ENCODE measurements at places on chromosomes 6 and 20.

- DNase-seq, result no peak
Measured at GRCh38 chr20:45935416-45936046, 1.0 kb downstream of the PCIF1 start.

DNA sequence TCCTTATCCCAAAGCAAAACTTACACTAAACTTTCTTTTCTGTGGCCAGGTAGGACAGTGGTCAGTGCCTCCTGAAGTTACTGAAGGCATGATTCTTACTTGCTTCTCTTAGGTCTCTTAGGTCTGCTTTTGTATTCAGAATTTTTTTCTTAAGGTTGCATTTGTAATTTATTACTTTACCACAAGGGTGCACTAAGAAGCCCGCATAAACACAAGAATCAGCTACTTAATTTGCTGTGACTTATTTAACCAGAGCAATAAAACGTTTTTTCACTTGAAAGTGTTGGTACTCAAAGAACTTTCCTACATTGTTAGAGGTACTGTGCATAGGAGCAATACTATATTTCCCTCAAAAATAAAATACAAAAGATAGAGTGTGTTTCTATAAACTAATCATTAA, 75.4 kb upstream of the LAMA2 start:
- DNase-seq, result no peak

DNA sequence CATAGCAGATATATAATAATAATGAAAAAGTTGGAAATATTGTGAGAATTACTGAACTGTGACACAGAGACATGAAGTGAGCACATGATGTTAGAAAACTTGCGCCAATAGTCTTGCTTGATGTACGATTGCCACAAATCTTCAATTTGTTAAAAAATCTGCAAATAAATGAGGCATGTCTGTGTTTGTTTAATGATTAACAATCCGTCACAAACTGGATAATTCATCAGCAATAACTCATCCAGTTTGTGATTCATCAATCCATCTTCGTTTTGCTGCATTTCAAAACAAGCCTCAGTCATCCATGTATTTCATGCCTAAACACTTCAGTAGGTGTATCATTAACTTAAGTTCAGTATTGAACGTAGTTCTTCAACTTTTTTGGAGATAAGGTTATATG, 25.5 kb upstream of the SMIM26 start:
- DNase-seq, result no peak

GRCh38 chr20:6028818-6029217, 25.0 kb downstream of the LRRN4 start:
- no peak for DNase-seq

DNA sequence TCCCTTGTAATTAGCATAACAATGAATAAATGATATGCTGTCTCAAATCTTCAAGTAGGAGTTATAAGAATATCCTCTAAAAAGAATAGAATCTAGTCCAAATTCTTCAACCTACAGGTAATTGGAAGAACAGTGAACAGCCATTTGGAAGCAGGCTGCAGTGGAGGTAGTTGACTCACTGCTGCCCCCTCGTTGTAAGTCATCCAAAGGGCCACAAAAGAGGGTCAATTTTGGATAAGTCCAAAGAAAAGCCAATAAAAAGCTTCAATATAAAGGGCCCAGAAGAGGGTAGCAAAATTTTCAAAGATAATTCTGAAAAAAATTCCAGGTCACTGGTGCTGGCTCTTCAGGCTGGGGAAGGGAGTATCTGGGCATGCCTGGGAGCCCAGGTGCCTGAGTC, 60.8 kb upstream of the SSTR4 start:
- DNase-seq, result peak; percentile 26

DNA sequence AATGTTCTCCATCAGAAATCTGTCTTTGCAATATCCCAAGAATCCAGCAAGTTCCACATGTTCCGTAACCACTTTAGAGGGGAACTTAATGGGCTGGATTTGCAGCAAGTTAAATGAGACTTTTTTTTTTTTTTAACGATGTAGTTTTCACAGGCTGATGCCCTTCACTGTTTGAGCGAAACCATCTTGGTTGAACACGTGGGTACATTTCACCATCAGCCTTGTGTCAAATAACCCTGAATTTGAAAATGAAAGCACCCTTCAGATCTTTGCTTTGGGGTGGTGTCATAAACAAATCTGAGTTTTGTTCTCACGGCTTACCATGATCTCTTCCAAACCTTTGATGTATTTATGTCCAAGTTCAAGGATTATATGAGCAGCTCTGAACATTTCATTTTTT, 73.7 kb upstream of the EXOC2 start:
- no peak for DNase-seq

GRCh38 chr6:117918454-117918853, 11.4 kb downstream of the SLC35F1 start:
- peak; percentile 40 for DNase-seq

DNA sequence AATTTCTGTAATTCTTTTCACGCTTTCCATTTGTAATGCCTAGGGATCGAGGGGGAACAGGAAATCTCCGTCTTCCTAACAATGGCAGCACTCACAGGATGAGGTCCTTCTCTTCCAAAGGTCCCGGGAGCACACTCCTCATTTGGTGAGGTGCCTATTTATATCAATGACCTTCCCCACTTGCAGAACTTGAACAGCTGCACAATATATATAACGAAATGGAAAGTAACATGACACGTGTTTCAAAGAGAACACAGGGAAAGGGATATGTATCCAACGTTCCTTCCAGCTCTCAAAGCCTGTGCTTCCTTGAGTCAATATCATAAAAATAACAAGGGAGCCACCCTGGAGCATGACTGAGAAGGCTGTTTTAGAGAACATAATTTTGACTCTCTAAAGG, 78.6 kb upstream of the RBM24 start:
- DNase-seq, result no peak

DNA sequence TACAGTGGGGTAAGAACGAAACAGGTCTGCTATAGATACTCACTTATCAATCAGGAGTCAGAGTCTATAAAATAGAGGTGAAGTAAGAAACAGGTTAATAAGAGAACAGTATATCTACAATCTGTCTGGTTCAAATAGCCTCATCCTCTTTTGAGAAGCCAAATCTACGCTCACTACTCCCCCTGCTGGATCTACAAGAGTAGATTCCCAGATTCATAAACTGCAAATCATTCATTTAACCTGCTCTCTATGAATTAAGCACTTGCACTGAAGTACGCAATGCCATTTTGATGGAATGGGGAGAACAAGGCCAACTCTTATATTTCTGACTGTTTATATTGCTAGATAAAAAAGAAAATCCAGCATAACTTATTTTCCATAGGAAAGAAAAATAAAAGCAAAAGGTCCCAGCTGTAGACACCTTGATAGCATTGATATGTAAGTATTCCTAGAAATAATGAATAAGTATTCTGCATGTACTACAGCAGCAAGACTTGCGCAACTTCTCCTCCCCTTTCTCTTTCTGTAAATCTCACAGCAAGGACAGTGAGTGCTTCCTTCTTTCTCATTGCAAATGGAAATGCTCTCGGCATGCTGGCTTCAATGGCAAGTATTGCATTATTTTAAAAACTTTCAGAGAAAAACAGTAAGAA, 92.3 kb downstream of the RFX6 start:
- DNase-seq, result peak; percentile 31

DNA sequence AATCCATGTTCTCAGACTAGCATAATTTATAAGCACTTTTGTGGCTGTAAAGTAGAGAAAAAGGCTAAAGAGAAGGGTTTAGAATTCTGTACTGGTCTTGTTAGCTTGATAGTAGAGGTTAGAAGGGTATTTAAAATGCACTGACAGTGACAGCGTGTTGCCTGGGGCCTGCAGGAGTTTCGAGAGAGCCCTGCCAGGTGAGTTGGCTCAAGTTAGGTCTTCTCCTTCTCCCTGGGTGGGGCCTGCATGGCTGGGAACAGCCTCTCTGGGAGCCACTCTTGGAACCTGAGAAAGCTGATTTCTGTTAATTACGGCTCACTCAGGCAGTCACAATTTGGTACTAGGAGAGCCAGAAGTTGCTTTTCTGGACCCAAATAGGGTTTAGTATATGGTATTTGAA, 103.7 kb downstream of the ARID1B start:
- no peak for DNase-seq

DNA sequence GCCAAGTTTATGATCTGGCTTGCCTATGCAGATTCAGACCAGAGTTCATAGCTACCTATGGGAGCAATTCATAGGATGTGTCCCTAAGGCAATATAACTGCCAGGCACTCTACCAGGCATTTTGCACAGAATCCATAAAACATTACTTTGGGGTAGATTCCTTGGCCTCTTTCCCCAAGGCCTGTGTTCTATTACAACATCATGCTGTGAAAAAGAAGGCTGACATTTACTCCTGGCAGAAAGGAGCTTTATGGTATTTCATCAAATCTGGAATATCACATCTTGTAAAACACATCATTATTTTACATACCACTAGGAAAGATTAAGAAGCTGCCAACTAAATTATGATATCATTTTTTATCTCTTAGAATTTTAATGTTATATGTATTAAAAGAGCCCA, 287.0 kb upstream of the MARCKS start:
- DNase-seq, result no peak

GRCh38 chr6:39256294-39256940, 27.1 kb upstream of the KCNK5 start:
- DNase-seq, result no peak

DNA sequence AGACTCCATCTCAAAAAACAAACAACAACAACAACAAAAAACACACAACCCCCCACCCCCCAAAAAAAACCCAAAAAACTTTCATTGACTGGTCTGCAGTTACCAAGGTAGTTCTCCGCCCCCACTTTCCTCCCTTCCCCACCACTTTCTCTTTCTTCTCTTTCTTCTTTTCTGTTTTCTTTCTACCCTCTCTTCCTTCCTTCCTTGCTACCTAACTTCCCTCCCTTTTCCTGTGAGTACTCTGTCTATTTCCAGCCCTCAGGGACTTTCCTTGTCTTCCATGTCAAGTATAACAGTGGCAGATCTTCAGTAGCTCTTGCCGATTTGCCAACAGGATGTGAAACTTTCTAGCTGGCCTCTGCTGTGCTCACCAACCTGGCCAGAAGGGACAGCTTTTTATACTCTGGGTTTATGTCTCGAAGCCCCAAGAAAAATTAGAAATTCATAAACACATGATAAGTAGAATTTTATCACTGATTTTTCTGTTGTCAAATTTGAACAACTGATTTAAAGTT, 399.5 kb downstream of the QKI start:
- no peak for DNase-seq

DNA sequence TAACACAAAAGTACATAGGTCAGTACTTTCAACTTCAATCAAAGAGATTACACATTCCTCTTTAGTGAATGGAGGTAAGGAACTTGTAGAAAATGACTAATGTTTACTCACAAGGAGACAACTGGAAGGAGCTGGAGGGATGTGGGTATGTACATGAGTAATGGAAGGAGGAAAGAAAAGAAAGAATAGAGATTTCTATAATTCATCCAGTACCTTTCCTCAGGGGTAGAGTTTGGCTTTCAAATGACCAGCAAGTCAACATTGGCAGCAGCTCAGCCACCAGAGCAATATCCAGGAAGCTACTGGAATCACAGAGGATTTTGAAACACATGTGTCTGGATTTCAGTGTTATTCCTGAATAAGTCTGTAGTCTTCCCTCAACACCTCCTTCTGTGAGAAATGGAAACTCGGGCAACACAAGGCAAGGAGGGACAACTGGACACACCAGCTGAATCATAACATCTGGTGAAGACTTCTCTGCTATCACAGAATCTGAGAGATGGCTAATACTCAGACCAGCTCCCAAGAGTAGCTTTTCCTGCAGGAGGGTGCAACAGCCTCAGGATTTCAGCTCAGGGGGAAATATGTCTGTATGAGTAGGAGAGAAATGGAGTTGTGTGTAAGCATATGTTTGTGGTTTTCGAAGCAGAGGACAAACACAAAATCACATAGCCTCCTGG, 98.8 kb downstream of the HAO1 start:
- no peak for DNase-seq

- DNase-seq, result no peak
Measured at GRCh38 chr6:32607263-32607987, 17.8 kb upstream of the HLA-DRB1 start.

DNA sequence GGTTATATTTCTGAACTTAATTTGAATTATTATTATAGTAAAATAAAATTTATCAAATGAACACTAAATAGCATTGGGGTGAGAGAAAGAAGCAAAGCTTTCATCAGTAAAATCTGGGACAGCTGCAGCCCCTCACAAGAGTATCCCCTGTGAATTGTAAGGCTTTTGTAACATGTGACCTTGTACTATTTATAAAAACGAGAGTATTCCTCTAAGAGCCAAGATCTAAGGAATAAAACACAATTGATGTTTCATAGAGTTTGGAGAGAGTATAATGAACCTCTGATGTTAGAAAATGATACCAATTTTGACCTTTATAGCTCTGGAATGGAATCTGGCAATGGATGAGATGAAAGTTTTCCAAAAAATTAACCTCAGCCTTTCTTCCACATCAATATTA, 617.2 kb upstream of the ID4 start:
- DNase-seq, result no peak

DNA sequence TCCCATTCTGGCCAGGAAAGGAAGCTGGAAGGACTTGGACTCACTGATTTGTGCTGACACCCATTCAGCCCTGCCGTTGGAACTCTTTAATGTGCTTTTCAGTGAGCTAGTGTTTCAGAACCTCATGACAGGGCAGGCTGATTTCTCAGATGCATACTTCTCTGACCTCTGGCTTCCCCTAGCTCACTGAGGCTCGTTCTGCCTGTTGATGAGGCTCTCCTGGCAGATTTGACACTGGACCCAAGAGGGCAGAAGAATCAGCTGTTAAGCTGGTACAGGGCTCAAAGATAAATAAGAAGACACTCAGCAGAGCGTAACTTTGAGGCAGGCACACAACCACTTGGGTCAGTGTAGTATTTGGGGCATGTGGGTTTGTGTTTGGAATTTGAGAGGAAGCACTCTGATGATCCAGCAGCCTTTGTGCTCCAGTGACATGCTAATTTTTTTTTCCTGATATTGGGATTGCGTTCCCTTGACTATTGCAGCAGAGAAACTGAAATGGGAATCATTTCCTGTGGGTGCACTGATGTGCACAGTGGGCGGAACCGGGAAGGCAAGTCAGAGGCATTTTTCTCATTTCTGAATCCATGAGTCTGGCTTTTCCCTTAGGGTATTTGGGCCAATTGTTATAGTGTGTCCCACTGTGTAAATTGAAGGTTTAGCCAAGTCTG, 80.2 kb downstream of the CARMIL1 start:
- no peak for DNase-seq

GRCh38 chr20:9829835-9830234, 9.0 kb downstream of the PAK5 start:
- no peak for DNase-seq

GRCh38 chr6:107080036-107080435, 35.3 kb downstream of the BEND3 start:
- no peak for DNase-seq

DNA sequence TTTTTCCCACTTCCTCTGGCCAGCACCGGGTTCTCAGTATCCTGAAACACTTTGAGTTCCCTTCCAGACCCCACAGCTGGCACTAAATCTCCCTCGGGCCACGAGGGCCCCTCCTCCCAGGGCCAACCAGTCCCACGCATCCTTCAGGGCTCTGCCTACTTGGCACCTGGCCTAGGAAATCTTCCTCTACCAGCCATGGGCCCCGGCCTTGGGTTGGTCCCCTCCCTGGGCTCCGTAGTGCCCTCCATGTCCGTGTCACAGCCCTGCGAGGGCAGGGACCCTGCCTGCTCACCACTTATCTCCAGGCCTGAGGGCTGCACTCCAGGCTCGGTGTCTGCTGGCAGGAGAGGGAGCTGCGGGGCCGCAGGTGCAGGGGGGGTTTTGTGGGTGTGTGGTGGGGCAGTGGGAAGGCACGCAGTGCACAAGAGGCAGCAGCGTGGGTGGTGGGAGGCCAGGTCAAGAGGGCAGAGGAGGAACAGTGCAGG, 48.8 kb upstream of the CDH22 start:
- DNase-seq, result no peak
